ENCODE measurements at places on chromosomes 4 and X.

GRCh38 chrX:150602743-150603142, 34.3 kb downstream of the MTM1 start:
- no peak for DNase-seq

DNA sequence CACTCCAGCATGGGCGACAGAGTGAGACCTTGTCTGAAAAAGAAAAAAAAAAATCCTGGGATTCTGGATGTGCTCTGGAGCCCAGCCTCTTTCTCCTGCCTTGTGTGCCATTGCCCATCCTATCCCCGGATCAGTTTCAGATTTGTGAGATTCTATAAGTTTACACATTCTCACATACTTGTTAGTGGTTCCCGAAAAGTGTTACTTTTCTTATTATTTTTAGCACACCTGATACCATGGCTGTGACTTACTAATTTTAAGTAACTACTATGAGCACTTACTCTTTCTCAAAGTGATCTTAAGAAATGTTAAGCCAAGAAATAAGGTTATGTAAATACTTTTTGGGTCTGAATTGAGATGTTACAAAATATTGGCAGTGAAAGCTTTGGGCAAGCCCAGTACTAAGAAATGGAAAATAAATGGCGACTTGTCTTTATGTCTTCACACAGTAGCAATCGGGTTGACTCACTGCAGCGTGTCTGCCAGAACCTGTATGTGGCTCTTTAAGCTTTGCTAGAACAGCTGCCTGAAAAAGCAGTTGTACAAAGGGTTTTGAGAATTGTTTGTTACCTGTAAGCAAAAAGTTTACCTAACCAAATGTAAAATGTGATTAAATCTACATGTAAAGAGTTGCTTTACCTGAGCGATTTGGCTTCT, 118.7 kb downstream of the KLHL8 start:
- no peak for DNase-seq

DNA sequence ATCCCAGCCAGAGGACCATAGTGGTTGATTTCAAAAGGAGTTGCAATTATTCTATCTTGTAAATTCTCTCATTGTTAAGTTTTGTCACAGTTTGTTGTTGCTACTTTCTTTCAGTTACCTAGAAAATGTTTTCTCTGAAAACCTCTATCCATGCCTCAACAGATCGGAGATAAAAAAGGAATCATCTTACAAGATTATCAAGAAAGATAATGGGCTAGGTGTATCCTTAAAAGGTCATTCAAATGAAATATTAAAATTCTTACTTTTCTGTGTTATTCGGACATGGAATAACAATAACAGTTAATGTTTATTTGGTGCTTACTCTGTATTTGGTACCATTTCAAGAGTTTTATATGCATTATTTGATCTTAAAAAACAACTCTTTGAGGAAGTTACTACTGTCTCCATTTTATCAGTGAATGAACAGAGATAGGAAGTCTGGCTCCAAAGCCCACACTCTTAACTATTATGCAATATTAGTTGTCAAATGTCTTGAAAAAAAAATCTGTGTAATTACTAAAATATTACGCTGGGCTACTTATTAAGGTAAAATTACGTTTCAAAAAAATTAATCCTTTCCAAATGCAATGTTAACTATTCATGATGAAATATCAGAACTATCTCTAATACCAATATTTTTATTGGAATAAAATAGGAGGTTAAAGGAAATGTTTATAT, 97.5 kb downstream of the SNCA start:
- no peak for DNase-seq

DNA sequence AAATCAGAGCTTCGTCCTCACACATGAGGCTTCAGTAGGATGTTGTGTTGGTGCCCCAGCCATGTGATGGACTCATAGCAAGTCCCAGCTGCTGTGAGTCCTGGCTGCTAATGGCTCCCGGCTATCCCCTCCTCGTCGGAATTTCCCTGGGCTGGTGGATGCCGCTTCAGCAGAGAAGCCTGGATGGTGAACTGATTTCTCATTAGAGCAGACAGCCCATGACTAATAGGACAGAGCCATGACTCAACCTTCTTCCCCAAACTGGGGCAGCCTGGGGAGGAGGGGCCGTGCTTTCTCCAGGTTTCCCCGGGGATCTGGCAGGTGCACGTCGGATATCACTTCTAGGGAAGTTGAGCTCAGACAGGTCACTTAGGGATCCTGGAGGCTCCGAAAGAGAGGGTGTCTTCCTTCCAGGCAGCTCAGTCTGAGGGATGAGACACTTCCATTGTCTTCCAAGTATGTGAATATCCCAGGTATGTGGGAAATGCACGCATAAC, 112.7 kb downstream of the ASMT start:
- DNase-seq: no peak

- no peak for DNase-seq
Observed at GRCh38 chr4:164508097-164508496, 245.8 kb upstream of the SMIM31 start.

- DNase-seq: no peak
Observed at GRCh38 chrX:48936429-48937053, 17.7 kb upstream of the PIM2 start.

GRCh38 chrX:53249408-53250042, 24.5 kb upstream of the KDM5C start:
- no peak for DNase-seq

DNA sequence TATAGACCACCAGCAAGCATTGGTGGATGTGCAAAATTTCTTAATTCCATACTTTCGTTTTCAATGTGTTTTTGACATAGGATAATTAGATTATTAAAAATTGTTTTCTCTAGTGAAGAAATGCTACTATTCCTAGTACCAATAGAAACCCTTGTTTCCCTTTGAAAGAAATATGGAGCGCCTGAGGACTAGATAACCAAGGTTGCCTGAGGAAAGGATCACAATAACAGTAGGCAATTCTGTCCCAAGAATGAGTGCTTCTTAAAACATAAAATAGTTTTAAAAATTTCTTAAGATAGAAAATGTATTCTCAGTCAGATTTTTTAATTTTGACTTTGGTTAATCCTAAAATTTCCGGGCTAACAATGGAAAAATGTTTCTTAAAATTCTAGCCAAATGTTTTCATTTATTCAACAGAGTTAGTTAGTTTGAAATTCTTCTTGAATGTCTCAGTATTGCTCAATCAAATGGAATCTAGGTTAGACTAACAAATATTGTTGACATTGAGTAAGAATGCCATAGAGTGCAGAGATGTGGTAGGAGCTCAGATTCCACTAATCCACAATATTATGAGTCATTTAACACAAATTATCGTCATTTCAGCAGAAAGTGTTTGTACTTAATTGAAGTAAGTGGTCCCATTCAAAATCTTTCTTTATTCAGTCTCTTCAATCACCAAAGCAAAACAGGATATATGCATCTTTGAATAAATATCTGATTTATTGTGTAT, 666.0 kb downstream of the GRID2 start:
- no peak for DNase-seq

- DNase-seq: no peak
Observed at GRCh38 chrX:139720136-139720535, 12.2 kb upstream of the MCF2 start.

DNA sequence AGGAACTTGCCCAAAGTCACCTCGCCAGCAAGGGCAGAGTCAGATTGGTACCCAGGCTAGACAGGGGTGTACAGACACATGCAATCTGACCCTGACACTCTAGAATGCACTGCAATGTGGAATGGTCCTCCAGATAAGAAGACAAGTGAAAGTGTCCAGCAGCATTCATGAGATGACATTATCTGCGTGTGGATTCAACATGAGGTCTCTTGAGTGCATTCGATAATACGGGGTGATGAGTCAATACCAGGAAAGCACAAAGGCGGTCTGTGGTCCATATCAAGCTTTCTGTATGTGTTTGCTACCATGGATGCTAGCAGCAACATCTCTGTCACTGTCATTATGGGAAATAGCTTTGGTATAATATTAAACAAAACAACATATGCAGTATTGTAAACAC, 6.8 kb upstream of the XAGE3 start:
- no peak for DNase-seq

DNA sequence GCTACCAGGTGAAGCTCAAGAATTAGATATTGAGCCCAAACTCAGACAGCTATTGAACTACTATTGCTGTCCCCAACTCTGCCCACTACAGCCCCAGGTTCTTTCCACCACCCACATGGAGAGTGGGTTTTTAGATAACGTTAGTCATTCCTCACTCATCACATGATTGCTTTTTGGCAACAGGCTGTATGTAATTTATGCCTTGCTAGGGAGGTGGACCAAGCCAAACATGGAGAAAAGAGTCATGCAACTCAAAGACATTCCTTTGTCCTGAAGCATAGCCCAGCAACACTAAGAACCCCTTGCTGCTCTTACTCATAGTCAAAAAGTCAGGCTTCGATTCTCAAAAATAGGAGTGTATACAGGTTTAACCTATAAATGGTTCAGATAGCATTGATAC, 275.9 kb upstream of the VCX3A start:
- DNase-seq: no peak
